Activated CD4-positive, alpha-beta T cell treated with anti-CD3 and anti-CD28 coated beads, Interleukin-2, amount 10 ng/mL, durations not matched to agents 7 days and 5 days (primary cell): ENCODE measurements at places on chromosomes 11 and 22. TPM values are rescaled to one million over a fixed set of nuclear protein-coding genes. Genes with fewer than 3 reads are reported as not detected.

DNA sequence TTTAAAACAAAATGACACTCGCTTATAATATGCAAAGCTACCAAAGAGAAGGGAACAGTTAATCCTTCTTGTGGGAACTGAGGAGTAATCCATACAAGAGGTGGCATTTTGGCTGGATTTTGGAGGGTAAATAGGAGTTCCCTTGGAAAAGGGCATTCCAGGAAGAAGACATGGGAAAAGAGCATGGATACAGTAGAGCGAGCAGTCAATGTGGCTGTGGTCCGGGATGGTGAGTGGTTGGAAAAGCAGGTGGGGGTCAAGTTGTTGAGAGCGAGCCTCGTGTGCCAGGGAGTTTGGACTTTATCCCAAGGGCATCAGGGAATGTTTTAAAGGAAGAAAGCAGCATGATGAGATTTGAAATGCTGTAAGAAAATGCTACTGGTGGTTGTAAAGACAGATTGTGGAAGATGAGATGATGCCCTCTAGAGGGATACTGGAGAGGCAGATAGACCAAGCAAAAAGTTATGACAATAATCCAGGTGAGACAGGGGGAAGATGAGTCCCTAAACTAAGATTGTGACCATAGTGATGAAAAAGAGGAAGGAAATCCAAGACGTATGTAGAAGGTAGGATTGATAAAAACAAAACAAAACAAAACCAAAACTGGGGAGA is 3.8 kb upstream of the MMP7 start:
- H3K36me3 ChIP-seq, result no peaks in the 10 kb centered on the region
- DNase-seq, result no peak

DNA sequence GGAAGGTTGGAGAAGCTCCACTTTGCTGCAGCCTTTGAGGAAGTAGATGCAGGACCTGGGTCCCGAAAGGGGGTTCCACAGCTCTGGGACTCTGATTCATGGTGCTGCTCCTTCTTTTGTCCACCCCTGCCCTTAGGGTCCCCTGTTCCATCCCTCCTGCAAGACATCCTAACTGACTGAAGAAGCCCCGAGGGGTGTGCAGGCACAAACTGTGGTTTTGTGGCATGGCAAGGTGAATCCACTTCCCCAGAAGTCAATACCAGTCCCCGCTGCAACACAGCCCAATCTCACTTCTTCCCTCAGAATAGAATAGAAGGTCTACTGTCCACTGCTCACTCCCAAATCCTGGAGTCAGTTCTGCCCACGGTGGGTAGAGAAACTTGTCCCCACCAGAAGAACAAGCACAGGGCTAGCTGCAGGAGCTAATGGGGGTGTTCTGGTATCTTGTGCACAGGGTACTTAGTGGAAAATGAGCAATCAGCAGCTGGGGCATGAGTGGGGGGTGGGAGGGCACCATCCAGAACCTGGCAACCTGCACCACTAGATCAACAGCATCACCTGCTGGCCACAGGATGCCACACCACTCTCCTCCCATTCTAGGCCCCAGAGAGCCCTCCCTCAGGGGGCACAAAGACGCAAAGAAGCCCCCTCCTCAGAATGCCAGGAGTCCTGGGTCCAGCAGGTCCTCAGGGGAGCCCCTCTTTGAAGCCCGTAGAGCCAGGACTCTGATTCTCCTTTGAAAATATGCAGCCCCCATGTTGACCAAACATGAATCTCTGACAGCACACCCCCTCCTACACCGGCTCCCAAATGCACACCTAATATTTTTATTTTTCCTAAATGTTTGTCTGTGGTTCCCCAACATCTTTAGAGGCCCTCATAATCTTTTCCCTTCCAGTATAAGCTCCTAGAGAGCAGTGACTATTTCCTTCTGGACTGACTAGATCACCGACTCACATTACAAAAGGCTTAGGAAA is 14.1 kb downstream of the SPATA19 start:
- H3K27me3 ChIP-seq, result no peaks in the 10 kb centered on the region
- H3K36me3 ChIP-seq, result no peaks in the 10 kb centered on the region
- DNase-seq, result no peak

GRCh38 chr11:85772695-85773094 is 38.2 kb downstream of the SYTL2 start:
- no peaks in the 10 kb centered on the region for H3K27me3 ChIP-seq
- no peak overlapping the region for H3K4me3 ChIP-seq
- H3K27ac ChIP-seq, result no peak overlapping the region
- no peak for DNase-seq
- H3K4me1 ChIP-seq, result peaks cover 27% of the 10 kb centered on the region

DNA sequence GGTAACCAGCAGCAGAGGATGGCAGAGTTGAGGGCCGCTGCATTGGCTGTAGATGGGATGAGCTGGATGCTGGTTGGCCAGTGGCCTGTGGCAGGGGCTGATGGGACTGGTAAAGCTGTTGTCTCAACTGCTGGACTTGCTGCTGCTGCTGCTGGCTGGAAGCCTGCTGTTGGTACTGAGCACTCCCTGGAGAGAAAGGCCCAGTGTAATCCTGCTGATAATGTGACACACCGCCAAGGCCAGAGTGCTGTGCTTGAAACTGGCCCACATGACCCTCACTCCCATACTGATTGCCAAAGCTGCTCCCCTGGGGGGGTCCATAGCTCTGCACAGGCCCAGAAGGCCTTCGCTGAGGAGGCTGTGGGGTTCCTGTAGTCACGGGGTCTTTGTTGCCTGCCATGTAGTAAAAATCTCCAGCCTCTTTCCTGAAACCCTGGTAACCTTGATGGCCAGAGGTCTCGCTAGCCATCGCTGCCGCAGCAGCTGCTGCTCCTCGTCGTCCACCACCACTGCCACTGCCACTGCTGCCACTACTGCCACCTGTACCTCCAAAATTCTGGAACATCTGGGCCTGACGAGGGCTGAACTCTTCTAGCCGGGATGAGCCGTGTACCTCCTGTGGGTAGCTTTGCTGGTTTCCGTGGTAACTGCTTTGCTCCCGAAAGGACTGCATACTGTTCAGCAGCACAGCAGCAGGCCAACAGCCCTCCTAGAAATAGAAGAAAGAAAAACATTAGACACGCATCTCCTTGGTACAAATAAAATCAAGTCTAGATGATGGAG is 55.6 kb downstream of the TCF20 start:
- no peak overlapping the region for H3K4me3 ChIP-seq
- H3K36me3 ChIP-seq, result peaks cover 37% of the 10 kb centered on the region
- no peaks in the 10 kb centered on the region for H3K27me3 ChIP-seq
- DNase-seq, result no peak
- no peak overlapping the region for H3K27ac ChIP-seq

GRCh38 chr11:118615976-118616371 is 8.6 kb downstream of the PHLDB1 start:
- H3K27me3 ChIP-seq, result peaks cover 22% of the 10 kb centered on the region
- DNase-seq, result no peak
- no peak overlapping the region for H3K27ac ChIP-seq
- H3K4me3 ChIP-seq, result no peak overlapping the region
- no peaks in the 10 kb centered on the region for H3K36me3 ChIP-seq
- peaks cover 9% of the 10 kb centered on the region for H3K4me1 ChIP-seq

DNA sequence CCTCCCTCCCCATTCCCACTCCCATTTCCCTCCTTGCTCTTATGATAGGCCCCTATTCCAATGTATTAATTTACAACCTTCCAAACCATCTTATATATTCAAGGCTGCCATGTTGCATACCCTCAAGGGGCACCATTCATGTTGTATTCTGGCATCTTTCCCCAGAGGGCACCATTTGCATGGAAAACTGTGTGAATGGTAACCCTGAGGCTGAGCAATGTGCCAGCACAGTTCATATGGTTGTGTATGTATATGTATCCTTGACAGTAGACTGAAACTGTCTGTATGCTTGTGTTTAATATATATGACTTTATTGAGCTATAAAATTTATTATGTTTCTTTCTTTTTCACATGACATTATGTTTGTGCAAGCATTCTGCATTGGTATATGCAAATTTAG is 7.3 kb downstream of the RASSF10 start:
- no peak overlapping the region for H3K27ac ChIP-seq
- peaks cover 53% of the 10 kb centered on the region for H3K27me3 ChIP-seq
- H3K4me1 ChIP-seq, result no peaks in the 10 kb centered on the region
- no peaks in the 10 kb centered on the region for H3K36me3 ChIP-seq
- no peak overlapping the region for H3K4me3 ChIP-seq

DNA sequence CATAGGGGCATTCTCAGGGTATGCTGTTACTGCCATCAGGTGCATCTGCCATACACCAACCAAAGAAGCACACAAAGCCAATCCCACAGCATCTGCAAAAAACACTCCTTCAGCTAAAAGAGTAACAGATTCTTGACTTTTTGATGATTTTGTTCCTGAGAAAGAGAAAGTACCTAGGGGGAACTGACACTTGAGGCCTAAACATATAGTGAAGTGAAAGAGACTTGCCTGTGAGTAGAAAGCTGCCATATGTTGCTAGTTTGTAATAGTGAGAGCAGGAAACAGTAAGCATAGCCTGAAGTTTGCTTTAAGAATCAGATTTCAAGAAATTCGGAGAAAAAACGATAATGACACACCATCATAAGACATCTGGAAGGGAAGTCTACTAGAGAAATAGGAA is 97.9 kb upstream of the CTSC start:
- DNase-seq, result no peak
- H3K36me3 ChIP-seq, result peaks cover 12% of the 10 kb centered on the region
- peaks cover 1% of the 10 kb centered on the region for H3K27me3 ChIP-seq

Gene CTTN
- 0.54 TPM for total RNA-seq

GRCh38 chr22:44037519-44038375 is 13.6 kb downstream of the PARVB start:
- no peaks in the 10 kb centered on the region for H3K27me3 ChIP-seq
- no peak overlapping the region for H3K27ac ChIP-seq
- H3K4me3 ChIP-seq, result no peak overlapping the region
- DNase-seq, result no peak
- H3K36me3 ChIP-seq, result no peaks in the 10 kb centered on the region

Gene CECR2
- 0.15 TPM for total RNA-seq

Gene CARD16
- total RNA-seq, result 98.8 TPM

- H3K27me3 ChIP-seq, result no peaks in the 10 kb centered on the region
- H3K4me3 ChIP-seq, result no peak overlapping the region
- H3K4me1 ChIP-seq, result peaks cover 77% of the 10 kb centered on the region
- H3K36me3 ChIP-seq, result peaks cover 16% of the 10 kb centered on the region
- no peak overlapping the region for H3K27ac ChIP-seq
- DNase-seq, result no peak
These were observed 112.1 kb upstream of the OR4B1 start for GRCh38 chr11:48104568-48104924.

Gene EMID1
- not detected for total RNA-seq

Gene PCNX3
- total RNA-seq, result 50.2 TPM

DNA sequence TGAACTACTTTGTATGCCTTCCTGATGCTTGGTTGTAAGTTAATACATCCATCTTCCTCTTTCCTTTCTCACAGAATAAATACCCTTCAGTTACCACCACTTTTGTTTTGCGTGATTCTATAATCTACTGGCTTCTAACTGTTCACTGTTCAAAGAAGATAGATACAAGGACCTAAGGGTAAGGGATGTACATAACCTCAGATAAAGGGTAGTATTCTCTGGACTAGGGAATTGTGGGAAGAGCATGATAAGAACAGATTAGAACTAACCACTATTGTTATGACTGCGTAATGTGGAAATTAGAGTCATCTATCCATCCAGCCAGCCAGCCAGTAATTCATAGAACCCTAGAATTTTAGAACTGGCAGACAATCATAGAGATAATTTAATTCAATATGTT is 36.4 kb downstream of the MAP6 start:
- H3K27me3 ChIP-seq, result peaks cover 52% of the 10 kb centered on the region
- no peak overlapping the region for H3K4me3 ChIP-seq
- no peak overlapping the region for H3K27ac ChIP-seq
- H3K4me1 ChIP-seq, result no peaks in the 10 kb centered on the region
- DNase-seq, result no peak

GRCh38 chr11:62694455-62695167 is 5.3 kb upstream of the LRRN4CL start:
- H3K27ac ChIP-seq, result no peak overlapping the region
- peak; percentile 83 for DNase-seq
- peaks cover 13% of the 10 kb centered on the region for H3K36me3 ChIP-seq
- H3K27me3 ChIP-seq, result no peaks in the 10 kb centered on the region
- peaks cover 5% of the 10 kb centered on the region for H3K4me1 ChIP-seq
- H3K4me3 ChIP-seq, result no peak overlapping the region

GRCh38 chr22:38164551-38164918 is 17.1 kb downstream of the PLA2G6 start:
- peak overlapping the region; percentile 76 for H3K27ac ChIP-seq
- no peak overlapping the region for H3K4me3 ChIP-seq
- DNase-seq, result no peak

- peaks cover 3% of the 10 kb centered on the region for H3K27me3 ChIP-seq
- H3K4me3 ChIP-seq, result no peak within 1 kb of the TSS
- H3K27ac ChIP-seq, result no peak within 1 kb of the TSS
These were observed at the start of gene OR51E2 for GRCh38 chr11:4697585-4697984. TSS of gene OR51E2 (minus strand) at chr11:4697853. CDS start at chr11:4682711, 15,142 bp downstream.
